Activated CD4-positive, CD25-positive, alpha-beta regulatory T cell treated with anti-CD3 and anti-CD28 coated beads, Interleukin-2, amount 50 U/mL, for 24 hours (primary cell): ENCODE measurements at places on chromosomes 5 and 9.

DNA sequence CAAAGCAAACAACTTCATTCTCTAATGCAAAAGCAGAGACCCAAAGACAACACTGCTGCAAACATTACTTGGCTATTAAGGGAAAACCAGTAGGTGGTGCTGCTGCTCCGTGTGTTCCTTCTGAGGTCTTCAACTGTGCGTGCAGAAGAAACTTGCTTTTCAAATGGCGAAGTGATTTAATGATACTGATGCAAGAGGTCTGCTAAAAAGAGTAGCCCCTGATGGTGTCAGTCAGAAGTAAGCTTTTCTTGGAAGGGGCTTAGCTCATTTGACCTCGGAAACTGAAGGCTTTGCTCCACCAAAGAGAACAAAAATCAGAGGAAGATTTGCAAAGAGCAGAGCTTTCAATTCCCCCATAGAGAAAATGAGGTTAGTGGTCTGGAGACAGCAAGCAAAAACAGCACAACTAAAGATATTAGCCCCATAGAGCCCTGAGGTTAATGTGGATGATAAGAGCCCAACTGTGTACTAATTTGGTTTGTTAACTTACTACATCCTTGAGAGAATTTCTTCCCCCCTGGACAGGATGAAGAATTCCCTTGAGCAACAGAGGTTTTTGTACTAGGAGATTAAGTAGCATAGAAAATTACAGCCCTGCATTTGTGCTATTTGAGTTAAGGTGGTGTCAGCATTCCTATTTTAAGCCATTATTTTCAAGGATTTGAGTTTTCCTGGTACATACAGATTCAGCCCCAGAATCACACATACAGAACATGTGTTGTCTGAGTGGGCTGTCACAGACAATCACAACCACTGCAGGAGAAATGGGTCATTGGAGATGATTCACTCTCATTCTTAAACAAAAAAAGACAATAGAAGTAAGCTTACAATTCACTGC, 153.2 kb upstream of the C9orf72 start:
- peak; percentile 46 for ATAC-seq

GRCh38 chr5:167152561-167152960, 1138.9 kb upstream of the WWC1 start:
- no peak for ATAC-seq

DNA sequence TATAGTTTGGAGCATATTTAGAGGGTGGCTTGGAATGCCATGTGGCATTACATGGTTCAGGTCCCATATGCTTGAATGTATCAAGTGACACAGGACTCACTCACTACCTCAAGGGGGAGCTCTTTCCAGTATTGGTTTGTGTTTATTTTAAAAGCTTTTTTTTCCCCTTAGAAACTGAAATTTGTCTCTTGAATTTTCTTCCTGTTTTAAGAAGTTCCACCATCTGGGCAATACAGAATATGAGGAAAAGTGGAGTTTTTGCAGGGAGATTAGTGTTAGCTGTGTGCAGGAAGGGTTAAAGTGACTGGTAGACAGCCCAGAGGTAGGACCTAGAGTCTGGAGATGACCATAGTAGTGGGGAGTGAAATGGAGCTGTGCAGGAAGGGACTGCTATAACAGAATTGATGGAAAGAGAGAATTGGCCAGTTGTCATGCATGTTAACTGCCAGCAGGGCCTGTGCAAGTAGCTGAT, 36.6 kb downstream of the CTNNA1 start:
- no peak for ATAC-seq

- ATAC-seq, result no peak
These were observed 13.1 kb downstream of the MARCHF6 start for GRCh38 chr5:10366310-10367272.

DNA sequence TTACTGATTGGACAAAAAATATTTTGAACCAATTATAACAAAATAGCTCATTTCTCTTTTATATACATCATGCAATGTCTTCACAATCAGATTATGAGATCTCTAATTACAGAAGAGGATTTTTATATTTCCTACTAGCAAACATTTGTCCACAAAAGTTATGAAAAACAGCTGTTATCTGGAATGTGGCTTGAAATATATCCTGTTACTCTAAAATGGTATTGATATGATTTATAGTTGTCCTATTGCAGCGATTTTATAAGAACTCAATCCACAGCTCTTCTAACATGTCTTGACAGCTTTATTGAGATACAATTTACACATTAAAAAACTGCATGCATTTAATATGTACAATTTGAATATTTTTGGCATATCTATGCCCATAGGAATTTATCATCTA, 779.9 kb upstream of the ACO1 start:
- ATAC-seq, result no peak

GRCh38 chr9:6758248-6758497, 400 bp downstream of the KDM4C start:
- ATAC-seq, result peak; percentile 3

GRCh38 chr9:105890046-105890822, 195.9 kb downstream of the TMEM38B start:
- ATAC-seq, result no peak
